ENCODE measurements at places on chromosomes 2 and 18. TPM values are rescaled to one million over a fixed set of nuclear protein-coding genes. Genes with fewer than 3 reads are reported as not detected.

HOXD10 gene
- not detected for total RNA-seq

ECEL1 gene
- total RNA-seq = 0.35 TPM

ANKRD30B gene
- total RNA-seq = not detected

SMPD4 gene
- total RNA-seq = 42.1 TPM

DTNA gene
- 53.4 TPM for total RNA-seq

CNNM4 gene
- total RNA-seq = 14.1 TPM

ABI2 gene
- 64.8 TPM for total RNA-seq

SLC14A1 gene
- 96.9 TPM for total RNA-seq

VIL1 gene
- 328 TPM for total RNA-seq

RGPD3 gene
- 0.14 TPM for total RNA-seq

LRRFIP1 gene
- total RNA-seq = 104 TPM

LOXHD1 gene
- total RNA-seq = 0.12 TPM

PID1 gene
- 17.1 TPM for total RNA-seq

LYPD1 gene
- total RNA-seq = 14.6 TPM

STK39 gene
- 47.9 TPM for total RNA-seq

USP40 gene
- total RNA-seq = 48.1 TPM

IL36G gene
- total RNA-seq = not detected

NYAP2 gene
- total RNA-seq = 0.06 TPM

CD8B gene
- 4.1 TPM for total RNA-seq

TUBA3D gene
- not detected for total RNA-seq

KLHL14 gene
- total RNA-seq = 0.26 TPM

BCL11A gene
- 21.3 TPM for total RNA-seq

HAAO gene
- total RNA-seq = 20.9 TPM

DNA sequence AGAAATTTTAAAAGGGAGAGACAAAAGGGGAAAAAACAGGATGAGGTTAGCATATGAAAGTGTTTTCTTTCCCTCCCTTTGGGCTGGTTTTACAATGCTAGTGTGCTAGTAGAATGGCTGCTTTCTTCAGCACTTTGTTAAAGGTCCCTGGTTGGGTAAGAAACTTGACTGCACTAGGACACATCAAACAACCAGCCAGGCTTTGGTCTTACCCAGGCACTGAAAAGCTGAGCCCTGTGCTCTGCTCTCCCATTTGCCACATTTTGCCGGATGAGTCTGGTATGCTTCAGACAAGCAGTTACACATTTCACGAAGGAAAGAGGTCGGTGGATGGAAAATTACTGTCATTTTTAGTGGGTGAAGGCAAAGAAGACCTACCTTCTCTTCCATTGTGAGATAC lies 242.0 kb downstream of the DPP10 start:
- no peak for DNase-seq

- no peak for DNase-seq
Observed at GRCh38 chr2:176099728-176100546, at the start of gene HOXD12. TSS of gene HOXD12 (plus strand) at chr2:176099795. CDS start at chr2:176099802, 7 bp downstream.

DNA sequence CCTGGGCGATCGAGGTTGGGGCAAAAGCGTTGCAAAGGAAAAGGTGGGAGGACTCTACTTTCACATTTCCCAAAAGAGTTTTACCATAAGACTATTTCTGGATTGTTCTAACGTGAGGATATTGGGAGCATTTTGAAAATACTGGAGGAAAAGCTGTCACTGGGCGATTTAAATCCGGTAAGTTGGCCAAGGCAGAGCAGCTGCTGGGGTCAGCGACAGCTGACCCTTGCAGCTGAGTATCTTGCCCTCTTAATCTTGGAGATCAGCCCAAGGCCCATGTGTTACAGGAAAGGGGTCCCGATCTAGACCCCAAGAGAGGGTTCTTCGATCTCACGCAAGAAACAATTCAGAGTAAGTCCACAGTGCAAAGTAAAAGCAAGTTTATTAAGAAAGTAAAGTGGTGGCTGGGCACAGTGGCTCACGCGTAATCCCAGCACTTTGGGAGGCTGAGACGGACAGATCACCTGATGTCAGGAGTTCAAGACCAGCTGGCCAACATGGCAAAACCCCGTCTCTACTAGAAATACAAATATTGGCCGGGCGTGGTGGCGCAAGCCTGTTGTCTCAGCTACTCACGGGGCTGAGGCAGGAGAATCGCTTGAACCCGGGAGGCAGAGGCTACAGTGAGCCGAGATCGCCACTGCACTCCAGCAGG lies 964 bp upstream of the ST3GAL5 start:
- peak; percentile 35 for DNase-seq

- DNase-seq = no peak
Observed at GRCh38 chr18:48734460-48734859, 195.6 kb downstream of the CTIF start.

GRCh38 chr2:226797289-226797988 lies 2.2 kb downstream of the IRS1 start:
- peak; percentile 26 for DNase-seq

- DNase-seq = no peak
Observed at GRCh38 chr2:26980971-26981370, 10.5 kb downstream of the MAPRE3 start.

DNA sequence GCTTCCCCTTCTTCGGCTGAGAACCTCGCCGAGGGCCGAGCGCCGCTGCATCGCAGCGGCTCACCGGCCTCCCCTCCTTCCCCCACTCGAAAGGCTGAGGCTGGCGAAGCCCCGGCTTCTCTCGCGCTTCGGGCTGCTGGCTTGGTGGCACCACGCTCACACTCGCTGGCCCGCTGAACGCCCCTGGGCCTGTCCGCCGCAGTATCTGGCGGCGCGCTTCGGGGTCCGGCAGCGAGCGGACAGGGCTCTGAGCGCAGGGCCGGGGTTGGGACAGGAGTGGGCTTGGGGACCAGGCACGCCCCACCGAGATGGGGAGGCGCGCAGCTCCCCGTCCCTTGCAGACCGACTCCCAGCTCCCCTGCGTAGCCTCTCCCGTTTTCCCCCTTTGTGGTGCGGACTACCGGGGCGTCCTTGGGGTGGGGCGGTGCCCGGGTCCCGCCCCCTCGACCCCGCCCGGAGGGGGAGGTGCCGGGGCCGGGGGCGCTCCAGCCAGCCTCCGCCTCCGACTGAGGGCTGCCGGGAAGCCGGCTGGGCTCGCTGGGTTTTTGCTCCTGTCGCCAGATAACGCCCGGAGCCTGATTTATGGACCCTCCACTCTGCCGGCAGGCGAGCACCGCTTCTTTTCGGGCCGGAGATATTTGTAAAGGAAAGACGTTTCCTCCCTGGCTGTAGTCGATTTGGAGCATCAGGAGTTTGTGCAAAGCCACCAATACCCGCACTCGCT lies 3.8 kb downstream of the GBX2 start:
- no peak for DNase-seq

GRCh38 chr2:224146356-224147160 lies 107.5 kb upstream of the SERPINE2 start:
- peak; percentile 53 for DNase-seq

GRCh38 chr18:49001587-49001986 lies 50.8 kb upstream of the SMAD7 start:
- no peak for DNase-seq

- DNase-seq = no peak
Observed at GRCh38 chr2:81901017-81901416, 1596.5 kb upstream of the LRRTM1 start.

DNA sequence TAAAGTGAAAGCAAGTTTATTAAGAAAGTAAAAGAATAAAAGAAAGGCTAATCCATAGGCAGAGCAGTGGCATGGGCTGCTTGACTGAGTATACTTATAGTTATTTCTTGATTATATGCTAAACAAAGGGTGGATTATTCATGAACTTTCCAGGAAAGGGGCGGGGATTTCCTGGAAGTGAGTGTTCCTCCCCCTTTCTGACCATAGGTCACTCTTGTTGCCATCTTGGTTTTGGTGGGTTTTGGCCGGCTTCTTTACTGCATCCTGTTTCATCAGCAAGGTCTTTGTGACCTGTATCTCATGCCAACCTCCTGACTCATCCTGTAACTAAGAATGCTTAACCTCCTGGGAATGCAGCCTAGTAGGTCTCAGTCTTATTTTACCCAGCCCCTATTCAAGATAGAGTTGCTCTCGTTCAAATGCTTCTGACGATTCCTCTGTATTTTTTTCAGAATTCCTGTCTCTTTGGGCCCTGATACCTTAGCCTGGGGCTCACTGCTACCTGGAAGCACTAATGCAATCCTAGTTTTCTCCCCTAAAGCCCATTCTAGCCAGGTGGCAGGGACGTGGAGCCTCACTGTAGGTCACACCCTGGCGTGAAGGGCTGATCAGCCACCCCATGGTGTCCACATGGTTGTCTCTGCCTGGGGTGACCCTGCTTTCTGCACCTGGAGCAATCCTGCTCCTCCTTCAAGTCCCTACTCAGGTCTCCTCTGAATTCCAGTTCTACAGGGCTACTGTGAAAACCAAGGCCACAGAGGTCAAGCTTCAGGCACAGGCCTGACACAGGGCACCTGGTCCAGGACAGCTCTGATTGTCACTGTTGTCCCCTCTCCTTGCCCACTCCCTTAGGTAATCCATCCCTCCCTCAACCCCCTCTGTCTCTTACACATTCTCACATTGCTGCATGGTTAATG lies 6.0 kb upstream of the SLC35F6 start:
- DNase-seq = peak; percentile 70

DNA sequence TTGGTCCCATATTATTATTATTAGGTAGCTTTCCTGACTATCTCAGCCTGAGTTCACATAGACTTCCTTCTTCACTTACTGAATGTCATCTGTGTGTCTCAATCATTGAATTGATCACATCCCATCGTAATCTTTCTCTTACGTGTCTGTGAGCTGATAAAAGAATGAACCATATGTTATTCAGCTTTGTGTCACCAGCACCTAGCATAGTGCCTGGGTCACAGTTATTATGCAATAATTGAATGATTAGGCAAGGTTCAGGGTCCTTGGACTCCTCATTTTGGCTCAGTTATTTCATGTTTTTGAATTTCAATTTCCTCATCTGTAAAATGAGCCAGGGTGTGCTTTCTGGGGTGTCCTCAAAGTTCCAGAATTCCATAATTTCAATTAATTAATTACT lies 107.2 kb downstream of the ZEB2 start:
- DNase-seq = no peak

DNA sequence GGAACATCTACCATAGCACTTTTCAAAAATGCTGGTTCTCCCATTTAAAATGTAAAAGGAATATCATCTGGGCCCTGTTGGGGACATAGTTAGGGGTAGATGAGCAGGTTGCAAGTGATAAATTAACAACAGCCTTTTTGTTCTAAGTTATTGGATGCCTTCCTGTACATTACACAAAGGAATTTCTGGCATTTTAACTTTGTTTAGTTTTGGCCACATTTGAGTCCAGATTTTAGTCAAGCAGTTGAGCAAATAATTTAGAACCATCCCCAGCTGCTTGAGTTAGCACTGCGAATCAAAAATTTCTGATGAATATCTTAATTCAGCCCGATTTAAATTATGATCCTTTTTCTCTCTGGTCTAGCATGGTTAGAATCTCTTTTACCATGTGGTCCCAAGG lies 124.4 kb downstream of the TTC27 start:
- no peak for DNase-seq

DNA sequence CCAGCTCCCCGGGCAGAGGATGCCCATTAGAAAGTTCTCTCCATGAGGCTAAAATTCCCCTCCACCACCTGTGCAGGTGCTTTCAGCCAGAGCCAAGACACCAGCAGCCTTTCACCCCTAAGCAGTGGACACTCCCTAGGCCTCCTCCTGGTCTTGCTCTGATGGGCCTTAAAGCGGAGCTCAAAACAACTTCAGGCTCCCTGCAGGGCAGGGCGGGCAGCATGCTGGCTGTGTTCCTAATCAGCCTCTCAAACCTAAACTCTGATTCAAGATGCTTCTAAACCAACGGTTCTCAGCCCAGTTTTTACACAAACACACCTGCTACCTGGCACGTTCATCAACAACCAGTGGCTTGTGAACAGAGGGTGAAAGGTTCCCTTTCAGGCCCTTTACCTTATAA lies 254.4 kb downstream of the TWIST2 start:
- no peak for DNase-seq

- no peak for DNase-seq
Observed at GRCh38 chr18:12274793-12275192, 20.6 kb downstream of the CIDEA start.

GRCh38 chr2:70603066-70603465 lies 49.4 kb upstream of the TGFA start:
- DNase-seq = no peak

GRCh38 chr18:28189400-28190239 lies 12.7 kb upstream of the CDH2 start:
- peak; percentile 28 for DNase-seq

DNA sequence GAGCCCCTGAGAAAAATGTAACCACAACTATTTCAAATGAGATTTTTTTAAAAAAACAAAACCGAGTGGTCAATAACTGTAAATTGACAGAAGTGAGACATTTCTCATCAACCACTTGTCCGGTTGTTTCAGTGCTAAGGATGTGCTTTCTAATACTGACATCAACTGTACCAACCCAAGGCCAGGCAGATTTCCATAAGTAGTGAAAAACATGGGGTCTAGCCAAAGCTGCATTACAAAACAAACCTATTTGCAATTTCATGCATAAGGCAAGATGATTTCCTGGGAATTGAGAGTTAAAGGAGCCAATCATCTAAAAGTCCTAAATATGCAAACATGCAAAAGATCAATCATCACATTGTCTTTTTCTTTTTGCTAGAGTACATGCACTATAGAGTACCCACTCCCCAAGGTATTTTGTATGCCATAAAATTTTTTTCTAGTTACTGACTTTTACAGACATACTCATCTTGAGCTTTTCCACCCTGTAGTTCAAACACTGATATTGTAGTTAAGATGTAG lies 22.6 kb downstream of the HNRNPLL start:
- DNase-seq = no peak
